ENCODE measurements at places on chromosomes 5 and 9.

DNA sequence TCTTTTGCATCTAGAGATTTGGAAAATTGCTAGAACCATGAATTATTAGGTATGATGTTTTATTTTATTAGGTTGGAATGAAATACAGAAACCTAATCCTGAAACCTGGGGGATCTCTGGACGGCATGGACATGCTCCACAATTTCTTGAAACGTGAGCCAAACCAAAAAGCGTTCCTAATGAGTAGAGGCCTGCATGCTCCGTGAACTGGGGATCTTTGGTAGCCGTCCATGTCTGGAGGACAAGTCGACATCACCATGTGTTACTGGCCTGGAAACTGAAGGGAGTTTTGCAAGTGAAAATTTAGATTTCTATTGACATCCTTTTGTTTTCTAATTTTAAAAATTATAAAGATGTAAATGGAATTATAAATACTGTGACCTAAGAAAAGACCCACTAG lies 100.7 kb downstream of the NLN start:
- no peak for DNase-seq

GRCh38 chr9:120982836-120983235 lies 56.2 kb upstream of the TRAF1 start:
- no peak for DNase-seq

GRCh38 chr9:110320651-110321445 lies 16.8 kb downstream of the TXNDC8 start:
- no peak for DNase-seq

- DNase-seq: no peak
These were observed 374.9 kb downstream of the MAT2B start for GRCh38 chr5:163880302-163880701.

- DNase-seq: no peak
These were observed 19.2 kb upstream of the RICTOR start for GRCh38 chr5:39093352-39093751.
